ENCODE measurements at places on chromosomes 6 and 20.

DNA sequence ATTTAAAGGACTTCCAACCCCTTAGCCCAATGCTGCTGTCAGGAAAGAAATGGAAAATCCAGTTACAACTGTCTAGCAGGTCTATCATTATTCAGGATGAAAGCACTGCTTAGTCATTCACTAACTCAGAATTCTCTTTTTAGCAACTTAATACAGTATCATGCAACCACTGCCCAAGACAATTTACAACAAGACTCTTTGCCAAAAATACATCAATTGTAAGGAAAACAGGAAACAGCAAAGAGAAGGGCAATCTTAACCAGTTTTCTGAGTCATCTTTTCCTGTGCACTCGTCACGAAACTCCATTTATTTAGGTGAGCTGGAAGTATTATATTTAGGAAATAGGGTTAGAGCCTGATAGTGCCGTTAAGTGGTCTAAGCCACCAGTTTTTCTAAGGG, 1197.7 kb upstream of the CITED2 start:
- DNase-seq, result no peak

DNA sequence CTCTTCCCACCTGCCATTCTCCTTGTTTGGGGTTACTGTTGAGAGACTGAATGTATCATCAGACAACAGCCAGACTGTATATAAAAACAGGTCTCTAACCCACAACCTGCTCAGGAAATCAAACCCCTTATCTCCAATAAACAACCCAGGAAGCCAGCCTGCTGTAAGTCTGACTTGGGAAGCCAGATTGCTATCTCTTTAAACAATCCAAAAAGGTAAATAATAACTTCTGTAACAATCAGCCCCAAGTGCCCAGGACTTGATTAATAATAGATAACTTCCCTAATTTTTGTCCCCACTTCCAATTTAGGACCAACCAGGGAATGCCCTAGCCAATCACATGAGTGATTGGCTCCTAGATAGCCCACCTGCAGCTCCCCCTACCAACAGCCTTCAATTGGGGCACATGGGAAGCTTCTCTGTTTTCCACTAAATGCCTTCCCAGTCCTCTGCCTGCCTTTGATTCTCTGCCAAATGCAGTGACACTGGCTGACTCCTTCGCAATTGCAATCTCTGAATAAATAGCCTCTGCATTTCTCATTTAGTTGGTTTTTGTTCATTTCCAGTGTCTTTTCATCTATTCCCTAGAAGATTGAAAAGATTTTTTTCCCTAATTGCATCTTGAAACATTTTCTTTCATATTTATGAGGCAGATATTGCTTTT, 117.1 kb upstream of the TAB2 start:
- DNase-seq, result no peak

DNA sequence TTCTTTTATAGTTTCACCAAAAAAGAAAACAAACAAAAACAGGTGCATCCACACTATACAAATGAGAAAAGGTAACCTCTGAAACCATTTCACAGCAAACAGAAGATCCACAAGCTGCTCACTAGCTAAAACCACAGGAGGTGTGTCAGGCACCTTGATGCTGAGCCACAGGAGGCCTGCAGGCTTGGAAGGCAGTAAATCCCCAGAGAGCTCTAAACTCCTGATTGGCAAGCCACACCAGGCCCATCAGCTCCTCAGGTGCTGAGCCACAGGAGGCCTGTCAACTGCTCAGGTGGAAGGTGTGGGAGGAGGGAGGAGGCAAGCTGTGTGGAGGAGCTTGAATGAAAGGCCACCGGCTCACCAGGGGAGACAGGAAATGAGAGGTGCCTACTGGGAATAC, 273.0 kb downstream of the PKHD1 start:
- DNase-seq, result no peak

- no peak for DNase-seq
Observed at GRCh38 chr20:1177680-1178079, 7.1 kb downstream of the TMEM74B start.

- DNase-seq, result no peak
Observed at GRCh38 chr6:25297039-25297441, 17.9 kb downstream of the CARMIL1 start.

DNA sequence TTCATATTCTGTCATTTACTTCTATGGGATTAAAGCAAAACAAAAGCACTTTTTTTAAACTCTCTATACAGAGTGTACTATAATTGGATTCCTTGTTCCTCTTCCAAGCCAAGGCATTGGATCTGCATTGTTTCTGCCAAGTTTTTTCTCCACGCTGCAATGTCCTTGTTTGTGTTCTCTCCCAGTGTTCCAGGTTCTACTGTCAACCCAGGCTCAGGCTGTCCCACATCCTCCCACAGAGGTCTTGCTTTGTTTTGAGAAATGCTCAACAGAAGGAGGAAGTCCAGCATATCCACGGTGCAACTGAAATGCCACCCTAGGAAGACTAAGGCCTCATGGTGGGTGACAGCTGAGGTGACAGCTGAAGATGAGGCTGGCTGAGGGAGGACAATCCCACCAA, 287.1 kb upstream of the PRDM1 start:
- DNase-seq, result no peak

DNA sequence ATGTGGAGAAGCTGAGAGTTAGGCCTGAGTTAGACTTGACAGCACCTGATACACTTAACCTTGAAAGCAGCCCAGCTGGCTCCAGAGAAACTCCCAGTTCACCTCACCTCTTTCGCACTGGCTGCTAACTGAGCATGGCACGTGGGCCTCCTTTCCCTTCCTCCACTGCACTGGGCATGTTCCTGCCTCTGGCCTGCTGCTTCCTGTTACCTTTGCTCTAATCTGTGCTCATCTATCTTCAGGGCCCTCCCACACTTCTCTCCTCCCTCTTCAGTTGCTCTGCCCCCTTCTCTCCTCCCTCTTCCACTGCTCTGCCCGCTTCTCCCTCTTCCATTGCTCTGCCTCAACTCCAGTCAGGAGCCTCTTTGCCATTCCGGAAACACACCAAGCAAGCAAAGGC, 13.7 kb upstream of the UBE2V1 start:
- no peak for DNase-seq

- DNase-seq, result peak; percentile 60
Observed at GRCh38 chr6:37696841-37697662, 631 bp downstream of the MDGA1 start.

- DNase-seq, result no peak
Observed at GRCh38 chr20:50003253-50003656, 20.5 kb downstream of the SNAI1 start.

DNA sequence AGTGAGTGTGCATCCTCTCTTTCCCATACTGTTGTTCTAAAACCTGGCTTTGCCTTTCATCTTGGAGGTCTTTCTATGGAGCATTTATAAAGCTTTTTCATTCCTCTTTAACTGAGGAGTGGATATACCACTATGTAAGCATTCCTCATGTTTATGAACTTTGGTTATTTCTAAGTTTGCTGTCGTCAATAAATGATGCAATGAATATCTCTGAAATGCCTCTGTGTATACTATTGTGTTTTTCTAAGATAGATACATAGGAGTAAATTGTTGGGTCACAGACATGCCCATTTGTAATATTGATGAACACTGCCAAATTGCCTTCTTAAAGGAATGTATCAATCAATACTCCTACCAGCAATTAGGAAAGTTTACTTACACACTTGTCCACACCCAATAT, 53.9 kb downstream of the SLC22A2 start:
- DNase-seq, result no peak

GRCh38 chr20:38599410-38599882, 2.2 kb upstream of the ARHGAP40 start:
- no peak for DNase-seq

DNA sequence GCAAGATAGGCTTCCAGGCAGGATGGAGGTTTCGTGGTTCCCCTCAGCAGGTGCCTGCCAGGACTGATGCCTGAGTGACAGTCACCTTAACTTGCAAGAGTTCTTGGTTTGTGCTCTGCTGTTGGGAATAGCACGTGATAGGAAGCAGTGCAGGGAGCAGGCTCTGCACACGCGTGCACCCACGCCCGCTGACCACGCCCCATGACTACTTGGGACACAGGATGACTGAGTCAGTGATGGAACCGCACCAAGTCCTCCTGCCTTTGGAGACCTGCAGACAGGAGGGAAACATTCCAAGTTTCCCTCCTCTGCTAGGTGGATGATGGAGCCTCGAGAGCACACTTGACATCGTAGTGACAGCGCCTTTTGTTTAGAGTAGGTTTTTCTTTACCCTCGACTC, 164.2 kb downstream of the DTNBP1 start:
- no peak for DNase-seq

- DNase-seq, result no peak
Observed at GRCh38 chr6:21856844-21857243, 263.3 kb downstream of the SOX4 start.

DNA sequence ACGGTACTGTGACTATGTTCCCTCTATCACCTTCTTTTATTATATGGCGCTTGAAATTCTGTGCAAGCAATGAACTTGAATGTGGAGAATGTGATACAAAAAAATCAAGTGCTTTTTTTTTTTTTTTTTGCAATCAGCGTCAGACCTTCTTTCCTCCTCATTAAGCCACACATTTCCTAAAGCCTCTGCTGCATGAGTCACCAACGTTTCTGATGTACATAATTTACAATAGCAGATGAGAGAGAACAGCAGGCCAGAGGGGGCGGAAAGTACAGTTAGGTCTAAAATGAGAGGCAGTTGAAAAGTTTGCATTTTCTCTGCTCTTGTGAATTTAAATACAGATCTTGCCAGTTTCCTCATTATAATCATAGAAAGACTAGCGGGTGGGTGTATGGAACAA, 114.6 kb upstream of the RIPOR2 start:
- DNase-seq, result peak; percentile 68

DNA sequence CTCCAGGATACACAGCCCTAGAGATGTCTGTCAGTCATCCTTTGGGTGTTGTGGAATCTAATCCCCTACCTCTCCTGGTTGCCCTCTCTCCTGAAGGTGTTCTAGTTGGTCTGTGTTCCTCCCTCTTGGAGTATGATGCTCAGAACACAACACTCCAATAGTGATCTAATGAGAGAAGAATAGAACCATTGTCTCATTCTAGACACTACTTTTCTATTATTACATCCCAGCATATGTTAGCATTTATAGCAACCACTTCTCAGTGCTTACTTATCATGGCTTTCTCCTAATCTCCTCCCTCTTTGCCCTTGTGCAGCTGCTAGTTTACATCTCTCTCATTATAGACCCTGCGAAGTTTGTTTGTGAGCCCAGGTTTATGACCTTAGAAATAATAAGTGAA, 109.0 kb downstream of the UNC5CL start:
- DNase-seq, result no peak

DNA sequence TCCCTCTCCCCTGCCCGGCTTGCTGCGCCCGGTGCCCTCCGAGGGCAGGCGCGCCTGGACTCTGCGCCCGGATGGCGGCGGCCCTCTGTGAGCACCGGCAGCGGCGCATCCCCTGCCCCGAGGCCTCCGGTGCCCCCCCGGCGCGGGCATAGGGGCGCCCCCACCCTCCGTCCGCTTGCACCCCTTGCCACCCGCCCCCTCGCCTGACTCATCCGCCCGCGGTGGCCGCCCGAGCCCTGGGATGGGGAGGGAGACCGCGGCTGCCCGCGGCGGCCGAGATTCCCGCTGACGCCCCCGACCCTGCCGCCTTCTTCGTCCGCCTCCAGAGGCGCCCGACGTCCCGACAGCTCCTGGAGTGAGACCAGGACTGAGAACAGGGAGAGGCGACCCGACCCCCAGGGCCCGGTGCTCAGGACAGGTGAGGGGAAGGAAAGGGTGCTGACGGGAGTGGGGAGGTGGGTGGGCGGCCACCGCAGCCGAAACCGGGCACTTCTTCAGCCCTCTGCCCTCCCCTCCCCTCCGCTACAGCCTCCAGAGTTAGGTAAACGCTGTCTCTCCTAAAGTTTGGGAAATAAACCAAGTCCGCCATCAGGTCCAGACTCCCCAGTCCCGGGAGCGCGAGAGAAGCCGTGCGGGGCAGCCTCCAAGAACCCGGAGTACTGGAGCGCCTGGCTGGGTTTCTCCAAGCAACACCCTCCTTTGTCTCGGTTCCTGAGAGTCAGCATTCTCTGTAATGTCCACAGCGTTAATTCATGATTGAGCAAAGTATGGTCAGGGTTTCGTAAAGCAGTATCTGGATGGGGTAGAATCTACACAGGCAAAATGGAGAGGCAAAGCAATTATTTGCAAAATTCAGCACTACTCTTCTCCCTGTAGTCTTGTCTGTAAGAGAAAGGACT, 539 bp downstream of the TMEM200A start:
- DNase-seq, result peak; percentile 41

GRCh38 chr6:14094721-14095120, 22.9 kb upstream of the CD83 start:
- DNase-seq, result no peak

- DNase-seq, result peak; percentile 68
Observed at GRCh38 chr6:149840345-149841075, 23.6 kb downstream of the LRP11 start.

DNA sequence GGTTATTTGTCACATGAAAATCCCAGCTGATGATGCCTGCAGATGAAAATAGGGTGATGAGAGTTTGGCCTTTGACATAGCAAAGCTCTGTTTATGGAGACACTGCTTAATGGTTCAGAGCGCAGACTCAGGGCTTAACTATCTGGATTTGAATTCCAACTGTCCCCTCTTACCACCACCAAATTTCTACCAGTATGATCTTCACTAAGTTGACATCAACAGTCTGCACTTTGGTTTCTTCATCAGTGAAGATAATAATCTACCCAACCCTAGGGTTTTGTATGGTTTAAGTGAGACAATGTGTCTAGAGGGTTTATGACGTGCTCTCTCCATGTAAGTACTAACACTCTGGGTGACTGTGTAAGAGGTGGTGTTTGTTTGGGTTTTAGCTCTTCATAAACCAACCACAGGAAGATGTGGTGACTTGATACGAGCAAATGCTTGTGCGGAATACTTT, 151.4 kb upstream of the TNFAIP3 start:
- no peak for DNase-seq

DNA sequence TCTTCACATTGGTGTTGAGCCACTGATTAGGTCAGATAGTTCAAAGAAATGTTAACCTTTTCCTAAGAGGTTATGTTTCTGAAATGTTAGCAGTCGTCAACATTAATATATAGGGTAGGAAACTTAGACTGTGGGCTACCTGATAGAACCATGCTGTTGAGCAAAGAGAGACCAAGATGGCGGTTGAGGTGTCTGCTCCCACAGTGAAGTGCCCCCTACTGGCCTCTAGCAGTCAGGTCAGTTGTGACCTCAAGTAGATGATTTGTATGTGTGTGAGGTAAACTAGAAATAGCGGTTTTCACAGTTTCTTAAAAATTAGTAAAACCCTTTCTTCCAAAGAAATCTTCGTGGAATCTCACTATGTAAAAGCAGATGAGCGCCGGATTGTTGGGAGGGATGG, 40.3 kb downstream of the MTHFD1L start:
- DNase-seq, result no peak

GRCh38 chr6:137882225-137882961, 15.3 kb downstream of the TNFAIP3 start:
- DNase-seq, result no peak

GRCh38 chr6:126824815-126825214, 293.7 kb upstream of the RSPO3 start:
- DNase-seq, result no peak
